GM12864 (cell line): ENCODE measurements at places on chromosomes 13 and 19.

DNA sequence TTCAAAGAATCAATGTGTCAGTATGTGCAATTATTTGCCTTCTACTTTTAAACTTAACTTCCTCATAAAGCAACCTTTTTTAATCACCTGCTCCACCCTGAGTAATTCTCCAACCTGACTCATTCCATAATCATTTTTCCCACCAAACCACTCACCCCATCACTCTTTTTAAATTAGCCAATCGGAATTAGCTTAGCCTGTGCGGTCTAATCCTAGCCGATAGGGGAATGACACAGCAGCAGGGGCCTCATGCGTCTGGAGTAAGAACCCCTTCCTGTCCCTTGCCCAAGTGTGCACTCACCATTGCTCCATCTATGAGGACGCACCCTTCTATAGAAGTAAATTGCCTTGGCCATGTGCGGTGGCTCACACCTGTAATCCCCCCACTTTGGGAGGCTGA is 27.4 kb upstream of the ZNF83 start:
- DNase-seq = no peak

DNA sequence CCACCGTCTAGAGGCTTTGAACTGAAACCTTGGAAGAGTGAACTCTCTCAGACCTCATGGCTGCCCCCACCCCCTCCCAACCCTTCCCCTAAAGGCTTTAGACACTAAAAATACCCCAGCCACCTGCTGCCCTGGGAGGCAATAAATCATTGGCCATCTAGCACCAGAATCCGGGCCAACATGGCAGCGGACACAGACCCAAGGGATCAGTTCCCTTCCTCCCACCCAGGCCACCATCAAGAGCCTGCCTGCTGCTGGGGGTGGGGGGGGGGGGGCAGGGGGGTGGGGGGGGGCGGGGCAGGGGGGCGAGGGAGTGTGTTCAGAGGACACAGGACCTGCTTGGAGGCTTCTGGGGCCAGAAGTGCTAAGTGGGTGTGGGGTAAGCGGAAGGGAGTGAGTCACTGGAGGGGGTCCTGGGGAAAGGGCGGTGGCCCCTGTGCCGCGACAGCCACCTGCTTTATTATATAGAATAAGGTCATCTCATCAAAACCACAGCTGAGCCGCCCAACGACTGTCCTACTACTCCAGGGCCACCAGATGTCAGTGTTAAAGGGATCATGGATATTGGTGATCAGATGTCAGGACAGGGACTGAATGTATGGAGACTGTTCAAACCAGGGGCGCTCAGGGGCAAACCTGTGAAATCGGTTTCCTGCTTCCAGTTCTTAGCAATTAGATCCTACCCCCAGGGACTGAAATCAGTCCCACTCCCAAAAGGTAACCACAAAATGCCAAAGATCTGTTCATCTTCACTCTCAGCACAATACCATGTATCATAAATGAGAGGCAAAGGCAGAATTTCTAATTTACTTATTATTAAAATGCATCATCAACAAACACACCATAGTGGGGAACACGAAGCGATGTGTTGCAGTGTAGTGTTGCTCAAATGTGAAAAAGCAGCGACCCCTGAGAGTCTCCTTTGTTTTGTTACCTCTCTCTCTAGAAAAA is 24.3 kb downstream of the ARL11 start:
- DNase-seq = no peak

GRCh38 chr19:6020972-6021805 is 43.2 kb upstream of the RANBP3 start:
- no peak for DNase-seq

GRCh38 chr13:85095418-85096272 is 703.6 kb downstream of the SLITRK6 start:
- no peak for DNase-seq

DNA sequence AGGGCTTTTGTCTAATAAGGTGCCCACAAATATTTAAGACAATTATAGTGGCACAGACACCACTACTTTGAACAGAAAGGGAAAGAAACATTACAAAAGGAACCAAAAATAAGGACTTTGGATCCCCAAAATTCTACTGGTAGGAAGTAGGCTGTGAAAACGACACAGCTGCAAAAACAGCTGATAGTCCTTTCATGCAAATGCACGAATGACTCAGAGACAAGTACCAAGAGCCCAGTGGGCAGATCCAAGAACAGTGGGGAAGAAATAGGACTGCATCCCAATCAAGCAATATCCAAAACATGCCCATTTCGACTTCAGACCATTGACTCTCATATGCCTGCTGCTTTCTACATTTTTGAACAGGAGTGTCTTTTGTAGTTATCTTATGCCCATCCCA is 269.4 kb upstream of the NBEA start:
- DNase-seq = no peak

DNA sequence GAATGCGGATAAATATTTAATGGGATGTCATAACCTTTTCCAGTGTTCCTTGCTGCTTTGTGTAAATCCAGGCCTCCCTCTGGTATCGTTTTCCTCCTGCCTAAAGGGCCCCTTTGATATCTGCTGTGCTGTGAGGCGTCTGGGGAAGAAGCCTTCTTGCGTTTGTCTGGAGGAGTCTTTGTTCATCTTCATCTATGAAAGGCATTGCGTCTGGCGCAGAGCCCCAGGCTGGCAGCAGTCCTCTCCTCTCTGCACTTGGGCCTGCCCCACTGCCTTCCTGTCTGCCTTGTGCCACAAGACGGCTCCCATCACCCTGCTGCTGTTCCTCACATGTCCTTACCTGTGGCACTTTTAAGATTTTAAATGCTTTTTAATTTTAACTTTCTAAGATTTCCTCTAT is 9.8 kb downstream of the PROZ start:
- no peak for DNase-seq

GRCh38 chr13:37657134-37657533 is 58.6 kb upstream of the POSTN start:
- no peak for DNase-seq

GRCh38 chr13:34951528-34951927 is 9.5 kb downstream of the NBEA start:
- no peak for DNase-seq

DNA sequence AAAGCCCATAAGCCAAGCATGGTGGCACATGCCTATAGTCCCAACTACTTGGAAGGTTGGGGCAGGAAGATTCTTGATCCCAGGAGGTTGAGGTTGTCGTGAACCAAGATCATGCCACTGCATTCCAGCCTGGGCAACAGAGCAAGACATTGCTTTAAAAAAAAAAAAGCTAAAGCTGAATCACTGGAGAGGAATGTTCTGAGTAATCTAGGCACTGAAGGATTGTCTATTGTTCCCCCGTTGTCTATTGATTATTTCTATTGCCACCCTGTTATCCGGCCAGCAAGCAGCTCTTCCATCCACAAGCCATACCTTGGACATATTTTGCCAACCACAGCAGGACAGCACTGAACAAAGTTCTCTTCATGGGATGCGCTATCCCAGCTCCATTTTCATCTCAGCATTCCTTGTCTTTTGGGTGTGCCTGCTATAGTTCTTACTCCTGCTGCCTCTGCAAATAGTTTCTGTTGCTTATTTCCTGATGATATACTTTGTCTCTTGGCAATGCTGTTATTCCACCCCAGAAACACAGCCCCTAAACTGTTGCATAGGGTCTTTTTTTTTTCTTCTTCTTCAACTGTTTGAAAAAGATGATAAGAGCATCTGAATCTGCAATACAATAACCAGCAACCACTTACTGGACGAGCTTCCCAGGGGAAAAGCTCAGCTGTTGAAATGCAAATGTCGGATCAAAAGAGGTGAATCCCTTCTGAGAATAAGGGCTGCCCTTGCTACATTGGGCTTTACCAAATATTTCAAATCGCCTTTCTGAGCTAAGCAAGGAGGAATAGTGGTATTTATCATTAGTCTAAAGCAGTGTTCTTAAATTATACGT is 22.2 kb upstream of the SIAH3 start:
- DNase-seq = no peak

GRCh38 chr19:38424272-38424671 is 1.7 kb downstream of the RASGRP4 start:
- no peak for DNase-seq

- no peak for DNase-seq
These were observed 42.8 kb downstream of the ATP11A start for GRCh38 chr13:112732679-112733078.
